Stimulated activated CD4-positive, alpha-beta T cell treated with anti-CD3 and anti-CD28 coated beads, TNF-alpha, amount 100 ng/mL, for 1 hour (primary cell): ENCODE measurements at places on chromosomes 13 and 19.

- DNase-seq = no peak
Observed at GRCh38 chr19:15110418-15110815, 3.2 kb downstream of the SYDE1 start.

DNA sequence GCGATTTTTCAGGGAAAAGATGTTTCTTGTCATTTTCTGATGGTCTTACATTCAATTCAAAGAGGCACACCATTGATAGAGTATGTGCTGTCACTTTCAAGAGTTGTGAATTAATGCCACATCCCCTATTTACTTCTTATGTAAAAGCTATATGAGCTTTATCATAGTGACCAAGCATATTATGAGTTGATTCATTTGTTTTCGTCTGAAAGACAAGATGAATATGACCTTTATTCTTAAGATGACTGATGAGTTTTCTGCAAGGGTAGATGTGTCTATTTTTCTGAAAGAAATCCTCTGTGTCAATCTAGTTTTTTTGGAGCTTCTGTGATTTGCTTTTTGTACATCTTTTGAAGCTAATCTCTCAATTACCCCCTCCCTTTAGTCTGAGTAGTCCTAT is 676.3 kb upstream of the ARGLU1 start:
- DNase-seq = no peak

GRCh38 chr13:43005460-43006236 is 13.6 kb upstream of the EPSTI1 start:
- DNase-seq = no peak

DNA sequence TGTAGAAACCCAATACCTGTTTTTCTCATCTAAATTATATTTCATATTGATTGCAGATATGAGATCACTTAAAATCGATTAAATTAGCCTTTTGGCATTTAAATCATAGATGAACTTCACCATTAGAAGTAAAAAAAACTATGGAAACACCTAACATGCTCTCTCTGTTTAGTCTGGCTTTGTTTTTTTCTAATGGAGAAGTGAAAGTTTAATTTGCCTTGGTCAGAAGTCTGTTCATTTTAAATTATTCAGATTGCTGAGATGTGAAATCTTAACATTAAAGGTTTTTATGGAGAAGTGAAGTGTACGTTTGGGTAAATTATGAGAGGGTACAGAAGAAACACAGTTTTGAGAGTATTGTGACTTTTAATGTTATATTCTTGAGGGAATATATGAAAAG is 6.7 kb downstream of the SUGT1 start:
- DNase-seq = no peak

DNA sequence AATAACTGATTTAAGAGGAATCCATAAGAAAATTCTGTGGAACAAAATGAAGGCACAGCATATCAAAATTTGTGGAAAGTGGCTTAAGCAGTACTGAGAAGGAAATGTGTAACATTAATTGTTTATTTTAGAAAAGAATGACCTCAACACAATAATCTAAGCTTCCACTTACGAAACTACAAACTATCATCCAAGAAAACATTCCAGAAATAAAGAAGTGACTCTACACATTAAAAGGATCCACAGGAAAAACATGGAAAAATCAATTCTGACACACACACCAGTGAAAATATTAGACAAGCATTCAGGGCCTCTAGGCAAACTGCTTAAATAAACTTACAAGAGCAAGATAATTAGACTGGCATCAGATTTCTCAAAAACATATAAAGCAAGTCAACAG is 14.0 kb downstream of the EXOSC8 start:
- DNase-seq = no peak

- no peak for DNase-seq
Observed at GRCh38 chr13:100898431-100898830, 223.8 kb upstream of the TMTC4 start.

DNA sequence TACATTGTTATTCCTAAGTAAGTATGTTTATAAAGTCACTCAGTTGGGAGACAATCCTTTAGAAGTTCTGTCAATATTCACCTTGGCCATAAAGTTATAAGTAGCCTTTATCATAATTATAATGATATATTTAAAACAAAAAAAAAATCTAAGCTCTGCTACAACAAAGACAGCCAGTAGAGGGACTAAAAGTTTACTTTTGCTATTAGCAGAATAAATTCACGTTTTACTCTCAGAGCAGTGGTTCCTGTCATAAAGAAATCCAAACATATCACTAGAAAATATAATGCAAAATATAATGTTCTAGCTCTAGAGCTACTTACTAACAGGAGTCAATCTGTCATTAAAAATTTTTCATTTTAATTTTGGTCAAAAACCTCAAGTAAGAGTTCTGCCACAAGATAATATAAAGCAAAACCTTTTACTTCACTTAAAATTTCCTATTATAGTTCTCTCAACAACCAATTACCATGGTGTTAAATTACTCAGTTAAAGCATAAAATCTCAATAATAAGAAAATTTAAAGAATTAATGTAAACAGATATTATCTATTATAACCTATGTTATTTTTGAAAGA is 17.7 kb downstream of the INTS6 start:
- DNase-seq = no peak

GRCh38 chr13:113765564-113765910 is 6.5 kb downstream of the TMEM255B start:
- no peak for DNase-seq

DNA sequence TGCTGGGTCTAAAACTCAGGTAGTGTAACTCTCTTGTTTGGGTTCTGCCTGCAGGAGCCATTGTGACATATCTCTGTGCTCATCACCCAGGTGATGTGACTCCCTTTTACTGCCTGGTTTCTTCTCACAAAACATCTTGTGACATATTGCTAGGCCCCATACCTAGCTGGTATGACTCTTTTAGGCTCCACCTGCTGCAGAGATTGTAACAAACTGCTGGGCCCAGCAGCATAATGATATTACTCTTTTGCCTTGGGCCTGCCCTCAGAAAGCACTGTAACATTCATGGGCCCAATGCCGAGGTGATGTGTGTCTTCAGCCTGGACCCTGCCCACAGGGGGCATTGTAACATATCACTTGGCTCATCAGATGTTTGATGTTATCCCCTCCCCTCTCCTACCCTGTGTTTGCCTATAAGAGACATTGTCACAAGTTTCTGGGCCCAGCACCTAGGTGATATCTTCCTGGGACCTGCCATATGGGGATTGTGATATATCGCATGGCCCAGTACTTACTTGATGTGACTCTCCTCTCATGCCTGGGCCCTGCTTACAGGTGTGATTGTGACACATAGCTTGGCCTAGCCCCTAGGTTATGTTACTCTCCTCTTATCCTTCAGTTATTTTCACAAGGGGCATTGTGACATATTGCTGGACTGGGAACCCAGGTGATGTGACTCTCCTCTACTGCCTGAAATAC is 18.0 kb upstream of the ZNF681 start:
- no peak for DNase-seq

- DNase-seq = no peak
Observed at GRCh38 chr19:19486343-19487076, 28.8 kb downstream of the TSSK6 start.

DNA sequence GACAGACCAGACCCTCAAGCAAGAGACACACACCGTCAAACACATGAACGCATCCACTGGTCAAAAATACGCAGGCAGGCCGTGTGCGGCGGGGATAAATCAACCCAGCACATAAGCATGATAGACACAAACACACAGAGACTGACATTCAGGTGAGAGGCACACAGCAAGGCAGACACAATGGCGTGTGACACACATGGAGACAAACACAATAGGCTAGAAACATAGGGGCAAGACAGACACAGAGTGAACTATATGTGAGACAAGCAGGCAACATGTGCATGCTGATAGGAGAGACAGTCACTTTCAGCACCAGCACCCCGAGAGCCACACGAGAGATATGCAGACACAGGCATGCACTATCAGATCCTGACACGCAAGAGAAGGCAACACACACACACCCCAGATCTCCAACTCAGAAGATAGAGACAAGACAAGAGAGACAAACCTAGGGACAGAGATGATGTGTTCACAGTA is 6.9 kb upstream of the JUNB start:
- no peak for DNase-seq

GRCh38 chr13:93881411-93881810 is 598.1 kb downstream of the DCT start:
- DNase-seq = no peak

GRCh38 chr13:76683854-76684253 is 202.4 kb downstream of the KCTD12 start:
- no peak for DNase-seq

- no peak for DNase-seq
Observed at GRCh38 chr19:23528376-23528775, 133.1 kb upstream of the ZNF91 start.

- no peak for DNase-seq
Observed at GRCh38 chr19:55902080-55902751, 29.9 kb downstream of the NLRP13 start.

DNA sequence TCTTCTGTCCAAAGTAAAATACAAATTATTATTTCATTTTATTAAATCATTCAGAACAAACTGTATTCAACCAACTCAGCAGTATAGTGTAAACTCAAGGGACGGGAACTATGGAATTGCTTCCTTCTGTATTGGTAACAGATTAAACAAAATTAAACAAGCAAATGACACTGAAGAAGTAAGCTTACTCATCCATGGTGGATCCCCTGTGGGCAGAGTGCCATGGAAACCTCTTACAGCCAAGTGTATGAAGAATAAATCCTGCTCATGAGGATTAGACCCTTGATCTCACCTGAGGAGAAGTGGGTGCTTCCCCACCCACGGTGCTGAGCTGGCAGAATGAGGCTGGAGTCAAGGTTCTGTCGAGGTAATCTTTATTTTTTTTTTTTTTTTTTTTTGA is 18.0 kb upstream of the RFXAP start:
- no peak for DNase-seq

DNA sequence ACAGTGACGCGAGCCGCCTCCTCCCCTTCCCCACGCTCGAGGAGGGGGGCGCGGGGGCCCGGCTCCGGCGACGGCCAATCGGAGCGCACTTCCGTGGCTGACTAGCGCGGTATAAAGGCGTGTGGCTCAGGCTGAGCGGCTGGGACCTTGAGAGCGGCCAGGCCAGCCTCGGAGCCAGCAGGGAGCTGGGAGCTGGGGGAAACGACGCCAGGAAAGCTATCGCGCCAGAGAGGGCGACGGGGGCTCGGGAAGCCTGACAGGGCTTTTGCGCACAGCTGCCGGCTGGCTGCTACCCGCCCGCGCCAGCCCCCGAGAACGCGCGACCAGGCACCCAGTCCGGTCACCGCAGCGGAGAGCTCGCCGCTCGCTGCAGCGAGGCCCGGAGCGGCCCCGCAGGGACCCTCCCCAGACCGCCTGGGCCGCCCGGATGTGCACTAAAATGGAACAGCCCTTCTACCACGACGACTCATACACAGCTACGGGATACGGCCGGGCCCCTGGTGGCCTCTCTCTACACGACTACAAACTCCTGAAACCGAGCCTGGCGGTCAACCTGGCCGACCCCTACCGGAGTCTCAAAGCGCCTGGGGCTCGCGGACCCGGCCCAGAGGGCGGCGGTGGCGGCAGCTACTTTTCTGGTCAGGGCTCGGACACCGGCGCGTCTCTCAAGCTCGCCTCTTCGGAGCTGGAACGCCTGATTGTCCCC is at the start of gene JUNB:
Gene JUNB, plus strand, starts transcription at position 142 of the 706 bp plus-strand sequence. Its CDS starts 286 bp downstream, at position 428.
- DNase-seq = peak; percentile 93

- no peak for DNase-seq
Observed at GRCh38 chr19:50478901-50479715, 2.5 kb upstream of the GARIN5A start.

DNA sequence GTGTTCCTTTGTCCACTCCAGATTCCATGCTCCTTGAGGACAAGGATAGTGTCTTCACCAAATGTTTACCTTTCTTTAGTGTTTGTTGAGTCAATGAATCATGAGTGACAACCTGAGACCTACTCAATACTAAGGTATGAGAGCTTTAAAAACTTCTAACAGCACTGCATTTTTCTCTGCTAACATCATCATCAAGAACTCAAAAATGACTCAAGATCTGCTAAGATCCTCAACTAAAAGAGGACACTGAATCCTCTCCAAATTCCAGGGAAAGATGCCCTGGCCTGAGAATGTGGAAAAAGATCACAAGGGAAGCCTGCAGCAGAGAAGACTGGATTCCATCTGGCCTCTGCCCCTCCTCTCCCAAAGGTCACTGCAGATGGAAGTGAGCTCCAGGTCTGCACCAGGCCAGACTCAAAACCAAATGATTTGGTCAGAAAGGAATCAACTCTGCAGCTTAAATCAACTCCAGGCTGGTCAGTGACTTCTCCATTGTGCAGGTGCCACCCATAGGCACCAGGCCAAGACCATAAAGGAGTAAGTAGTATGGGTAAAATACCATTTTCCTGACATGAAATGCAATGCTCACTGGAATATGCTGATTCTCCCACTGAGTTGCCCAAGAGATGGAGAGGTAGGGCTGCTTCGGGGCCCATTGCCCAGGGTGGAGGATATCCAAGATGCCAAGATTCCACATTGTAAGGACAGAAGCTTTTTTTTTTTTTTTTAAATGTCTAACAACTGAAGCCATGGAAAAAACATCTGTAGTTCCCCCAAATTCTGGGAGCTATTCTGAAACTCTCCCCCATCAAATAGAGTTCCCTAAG is 89.5 kb upstream of the DOCK9 start:
- DNase-seq = no peak

DNA sequence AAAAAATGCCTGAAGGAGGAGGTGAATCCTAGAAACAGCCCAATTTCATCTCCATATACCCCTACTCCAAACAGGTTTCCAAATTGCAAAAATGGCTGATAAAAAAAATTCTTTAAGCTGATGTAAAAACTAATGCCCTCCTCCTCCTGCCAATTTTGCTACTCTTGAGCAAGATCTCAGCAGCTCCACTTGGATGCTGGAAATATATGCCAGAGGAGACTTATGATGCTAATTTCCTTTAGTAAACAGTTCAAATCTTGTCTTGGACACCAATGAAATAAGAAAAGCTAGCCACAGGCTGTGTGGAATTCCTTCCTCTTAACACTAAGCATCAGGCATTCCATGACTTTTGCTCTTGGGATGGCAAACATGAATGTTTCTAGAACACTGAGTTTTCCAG is 67.5 kb downstream of the INSR start:
- DNase-seq = no peak

GRCh38 chr13:113152691-113152983 is 5.8 kb upstream of the PROZ start:
- DNase-seq = no peak

DNA sequence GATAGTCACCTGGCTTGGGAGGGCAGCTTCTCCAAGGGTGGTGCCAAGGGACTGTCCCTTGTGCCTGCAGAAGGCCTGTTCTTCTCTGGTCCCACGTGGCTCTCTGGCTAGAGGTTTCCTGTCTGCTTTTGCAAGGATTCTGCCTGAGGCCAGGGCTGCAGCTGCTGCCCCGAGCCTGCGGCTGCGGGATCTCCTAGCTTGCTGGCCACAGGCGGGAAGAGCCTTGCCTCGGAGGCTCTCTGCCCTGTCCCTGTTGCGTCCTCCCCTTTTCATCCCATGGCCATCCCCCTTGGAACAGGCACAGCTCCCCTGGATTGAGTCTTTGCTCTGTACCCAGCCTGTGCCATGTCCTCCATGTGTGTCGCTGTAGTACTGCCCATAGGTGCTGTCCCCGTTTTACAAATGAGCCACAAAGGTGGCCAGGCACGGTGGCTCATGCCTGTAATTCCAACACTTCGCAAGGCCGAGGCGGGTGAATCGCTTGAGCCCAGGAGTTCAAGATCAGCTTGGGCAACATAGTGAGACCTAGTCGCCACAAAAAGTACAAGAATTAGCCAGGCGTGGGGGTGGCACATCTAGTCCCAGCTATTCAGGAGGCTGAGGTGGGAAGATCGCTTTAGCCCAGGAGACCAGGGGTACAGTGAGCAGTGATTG is 9.1 kb downstream of the IRF3 start:
- DNase-seq = no peak

- DNase-seq = no peak
Observed at GRCh38 chr13:70662231-70662940, 554.1 kb upstream of the KLHL1 start.
